ENCODE measurements at places on chromosomes 12 and 14.

DNA sequence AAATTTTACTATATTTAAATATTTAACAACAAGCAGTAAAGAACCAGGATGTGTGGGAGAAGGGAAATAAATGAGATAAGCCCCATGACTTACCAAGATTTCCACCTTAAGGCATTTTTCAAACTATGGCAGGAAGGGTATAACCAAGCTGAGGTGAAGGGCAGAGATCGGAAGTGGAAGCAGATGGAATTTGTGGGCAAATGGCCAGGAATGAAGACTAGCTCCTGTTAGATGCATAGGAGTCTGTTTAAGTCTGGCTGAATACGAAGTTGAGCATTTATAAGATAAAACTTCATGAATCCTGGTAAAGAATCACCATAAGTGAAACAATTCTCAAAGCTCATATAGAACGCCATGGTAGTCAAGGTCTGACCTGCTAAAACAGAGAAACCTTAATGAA lies 163.5 kb downstream of the DIO2 start:
- DNase-seq: peak; percentile 11

DNA sequence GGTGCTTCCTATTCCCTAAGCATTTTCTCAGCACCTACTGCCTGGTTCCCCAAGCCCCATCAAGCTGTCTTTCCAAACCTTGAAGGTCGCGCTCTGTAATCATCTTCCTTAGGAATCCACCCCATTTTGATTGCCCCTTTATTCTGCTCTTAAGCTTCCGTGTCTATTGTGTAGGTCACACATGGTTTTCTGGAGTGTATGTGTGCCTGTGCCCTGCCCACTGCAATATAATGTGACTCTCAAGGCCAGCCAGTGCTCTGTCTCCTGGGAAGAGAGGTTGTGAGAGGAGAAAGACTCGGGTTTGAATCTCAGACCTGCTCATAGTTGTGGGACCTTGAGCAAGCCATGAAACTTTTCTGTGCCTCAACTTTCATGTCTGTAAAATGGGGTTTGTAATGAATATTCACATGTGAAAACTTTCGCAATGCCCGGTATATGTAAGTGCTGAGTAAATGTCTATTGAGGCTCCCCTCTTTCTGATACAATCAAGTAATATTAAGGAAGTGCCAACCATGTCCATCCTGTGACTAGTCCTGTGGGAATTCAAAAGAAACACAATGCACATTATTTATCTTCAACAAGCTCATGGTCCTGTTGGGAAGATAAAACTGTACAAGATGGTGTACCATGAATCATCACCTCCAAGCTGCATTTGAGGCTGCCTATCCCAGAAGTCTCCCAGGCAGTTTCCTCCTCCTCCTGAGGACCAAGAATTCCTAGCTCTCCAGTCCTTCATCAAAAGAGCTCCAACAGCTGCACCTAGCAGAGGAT lies 774 bp upstream of the KRT75 start:
- no peak for DNase-seq

- no peak for DNase-seq
Measured at GRCh38 chr12:4962539-4963486, 53.1 kb downstream of the KCNA1 start.

GRCh38 chr12:66733839-66734238 lies 55.0 kb upstream of the GRIP1 start:
- DNase-seq: no peak

- peak; percentile 22 for DNase-seq
Measured at GRCh38 chr12:54560374-54560858, 11.0 kb downstream of the PDE1B start.
